ENCODE measurements at places on chromosomes 11 and 22.

GRCh38 chr22:38871360-38872171 is 450 bp downstream of the CBX6 start:
- peak; percentile 11 for DNase-seq

DNA sequence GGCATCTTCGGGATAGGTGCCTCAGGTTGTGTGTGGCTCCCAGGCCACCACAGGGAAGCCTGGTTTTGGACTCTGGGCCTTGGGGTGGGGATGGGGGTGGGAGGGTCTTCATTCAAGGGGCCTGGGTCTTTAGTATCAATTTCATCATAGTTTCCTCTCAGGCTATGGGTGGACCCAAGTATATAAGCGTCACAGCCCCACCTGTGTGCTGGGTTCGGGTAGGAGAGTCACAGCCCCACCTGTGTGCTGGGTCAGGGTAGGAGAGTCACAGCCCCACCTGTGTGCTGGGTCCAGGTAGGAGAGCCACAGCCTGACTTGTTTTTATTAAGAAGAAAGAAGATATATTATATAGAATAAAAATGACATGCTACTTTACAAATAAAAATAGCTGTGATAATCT is 422.1 kb downstream of the BRD1 start:
- no peak for DNase-seq

DNA sequence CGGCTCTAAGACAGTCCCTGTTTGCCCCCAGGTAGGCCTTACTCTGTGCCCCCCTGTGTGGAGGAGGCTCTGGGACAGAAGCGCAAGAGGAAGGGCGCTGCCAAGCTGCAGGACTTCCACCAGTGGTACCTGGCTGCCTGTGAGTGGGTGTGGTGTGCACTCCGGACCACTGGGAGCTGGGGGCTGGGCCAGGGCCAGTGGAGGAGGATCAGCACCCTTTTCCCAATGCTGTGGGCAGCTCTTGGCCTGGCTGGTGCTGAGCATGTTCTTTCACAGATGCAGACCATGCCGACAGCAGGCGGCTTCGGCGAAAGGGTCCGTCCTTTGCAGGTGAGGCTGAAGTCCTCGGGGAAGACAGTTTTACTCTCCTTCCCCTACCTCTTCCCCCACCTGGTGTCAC is 3.7 kb downstream of the SCO2 start:
- no peak for DNase-seq

- DNase-seq = no peak
These were observed 141.6 kb downstream of the TRPC6 start for GRCh38 chr11:101442171-101442570.

GRCh38 chr22:47914481-47915097 is 1152.1 kb downstream of the TBC1D22A start:
- DNase-seq = no peak

DNA sequence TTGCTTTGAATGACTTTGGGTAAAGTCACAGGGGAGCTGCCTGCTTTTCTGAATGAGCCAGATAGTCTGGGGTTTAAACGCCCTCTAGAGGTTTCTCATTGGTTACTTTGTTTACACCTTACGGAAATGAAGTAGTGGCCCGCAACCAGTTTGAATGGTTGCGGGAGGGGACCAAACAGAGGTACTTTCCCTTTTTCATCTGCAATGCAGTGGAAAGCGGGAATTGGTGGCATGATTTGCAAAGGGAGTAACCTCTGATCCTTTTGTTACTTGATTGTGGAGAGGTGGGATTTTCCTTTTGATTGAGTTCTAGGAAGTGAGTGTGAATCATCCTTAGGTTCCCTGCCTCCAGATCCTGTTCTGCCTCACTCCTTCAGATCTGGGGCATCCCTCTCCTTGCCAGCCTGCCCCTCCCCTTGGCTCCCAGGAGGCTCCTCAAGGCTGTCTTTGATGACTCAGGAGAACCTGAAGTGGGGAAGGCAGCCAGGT is 15.9 kb upstream of the GLYATL1 start:
- no peak for DNase-seq

Measured in hematopoietic multipotent progenitor cell treated with erythropoietin and hydrocortisone succinate and interleukin-3 and kit ligand, for 17 days (in vitro differentiated cells).